ENCODE measurements at places on chromosomes 3 and 15.
A peak's percentile ranks its signal among the peaks of the same experiment; 100 is the strongest.

- peak; percentile 26 for DNase-seq
Observed at GRCh38 chr3:64340641-64341101, 115.4 kb upstream of the PRICKLE2 start.

DNA sequence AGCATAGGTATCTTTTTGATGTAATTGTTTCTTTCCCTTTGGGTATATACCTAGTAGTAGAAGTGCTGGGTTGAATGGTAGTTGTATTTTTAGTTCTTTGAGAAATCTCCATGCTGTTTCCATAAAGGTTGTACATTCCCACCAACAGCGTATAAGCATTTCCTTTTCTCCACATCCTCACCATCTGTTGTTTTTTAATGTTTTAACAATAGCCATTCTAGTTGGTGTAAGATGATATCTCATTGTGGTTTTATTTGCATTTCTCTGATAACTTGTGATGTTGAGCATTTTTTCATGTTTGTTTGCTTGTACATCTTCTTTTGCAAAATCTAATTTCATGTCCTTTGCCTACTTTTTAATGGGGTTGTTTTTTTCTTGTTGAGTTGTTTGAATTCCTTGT is 80.0 kb upstream of the TMC3 start:
- no peak for DNase-seq

DNA sequence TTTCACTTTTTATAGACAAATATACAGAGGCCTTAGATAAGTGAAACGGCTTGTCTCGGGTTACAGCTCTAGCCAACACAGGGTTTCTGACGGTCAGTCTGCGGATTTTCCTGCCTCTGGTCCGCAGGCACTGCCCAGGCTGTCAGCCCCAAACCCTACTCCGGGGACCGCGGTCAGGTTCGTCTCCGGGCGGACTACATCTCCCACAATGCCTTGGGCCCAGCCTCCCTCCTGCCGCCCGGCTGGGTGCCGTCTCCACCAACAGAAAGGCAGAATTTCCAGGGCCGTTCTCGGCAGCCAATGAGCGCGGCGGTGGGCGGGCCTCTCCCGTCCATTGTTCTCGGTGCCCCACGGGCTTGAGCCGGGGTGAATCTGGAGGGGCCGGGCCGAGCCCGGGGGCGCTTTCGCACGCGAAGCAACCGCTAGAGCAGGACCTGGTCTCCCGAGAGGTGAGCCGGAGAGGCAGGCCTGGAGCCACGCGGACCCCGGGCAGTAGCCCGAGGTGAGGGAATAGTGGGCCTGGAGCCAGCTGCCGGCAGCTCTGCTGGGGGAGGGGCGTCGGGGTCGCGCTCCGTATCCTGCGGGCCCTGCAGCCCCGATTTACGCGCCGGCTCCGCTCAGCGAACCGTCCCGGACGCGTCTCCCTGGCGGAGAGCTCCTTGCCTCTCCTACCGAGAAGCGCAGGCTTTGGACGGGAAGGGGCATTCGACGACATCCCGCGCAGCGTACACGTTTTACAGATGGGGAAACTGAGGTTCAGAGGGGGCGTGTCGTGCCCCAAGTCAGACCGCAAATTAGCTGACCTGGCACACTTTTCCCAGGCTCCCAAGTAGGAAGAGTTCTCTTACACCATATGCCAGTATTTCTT is at the start of gene ZSCAN2:
Gene ZSCAN2 (plus strand): TSS at position 323 of the 868 bp plus-strand sequence. CDS start 2,919 bp downstream, outside the sequence.
- DNase-seq: peak; percentile 91

DNA sequence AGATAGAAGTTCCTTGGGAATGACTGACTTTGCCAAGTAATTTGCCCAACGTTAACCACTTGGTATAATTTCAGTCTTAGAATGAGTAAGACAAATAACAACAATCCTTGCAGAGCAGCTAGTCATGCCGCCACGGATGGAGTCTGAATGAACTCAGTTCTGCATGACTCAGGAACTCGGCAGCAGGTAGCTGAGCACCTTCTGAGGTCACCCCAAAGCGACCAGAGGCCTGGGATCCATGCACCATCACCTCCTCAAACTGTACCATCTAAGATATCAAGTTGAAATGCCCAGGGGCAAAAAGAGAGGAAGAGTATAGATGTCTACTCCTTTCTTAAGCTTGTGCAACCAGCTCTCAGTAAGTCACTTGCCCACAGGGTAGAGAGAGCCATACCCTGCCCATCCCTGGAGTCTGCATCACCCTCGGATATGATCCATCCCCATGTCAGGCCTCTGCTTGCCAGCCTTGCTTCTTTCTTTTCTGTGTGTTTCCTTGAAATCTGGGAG is 8.5 kb upstream of the CDCP1 start:
- DNase-seq: no peak

DNA sequence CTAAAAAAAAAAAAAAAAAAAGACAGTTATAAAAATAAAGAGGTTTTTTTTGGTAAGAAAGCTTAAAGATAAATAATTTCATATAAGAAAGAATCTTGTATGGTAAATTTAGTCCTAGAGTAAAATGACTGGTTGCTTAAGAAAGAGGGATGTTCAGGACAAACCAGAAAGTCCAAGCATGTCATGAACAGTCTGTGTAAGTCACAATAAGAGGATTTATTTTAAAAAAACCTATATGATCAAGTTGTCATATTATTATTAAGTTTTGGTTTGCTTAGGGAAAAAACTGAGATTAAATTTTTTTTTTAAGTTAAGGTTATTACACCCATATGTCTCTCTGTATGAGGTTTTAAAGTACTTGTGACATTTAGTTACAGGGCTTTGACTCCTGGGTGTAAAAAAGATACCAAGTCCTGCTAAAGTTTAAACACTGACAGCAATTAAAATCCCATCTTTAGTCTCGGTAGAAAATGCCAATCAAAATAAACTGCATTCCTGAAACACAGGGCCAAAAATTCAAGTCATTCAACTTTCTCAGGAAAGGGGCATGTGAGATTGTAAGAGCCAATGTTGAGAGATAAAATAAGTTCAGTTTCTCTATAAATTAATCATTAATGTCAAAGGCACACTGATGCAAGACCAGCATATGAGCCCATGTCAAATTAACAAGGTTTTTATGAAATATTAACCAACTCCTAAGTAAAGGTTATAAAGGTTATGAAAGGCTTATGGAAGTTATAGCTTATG is 8.5 kb upstream of the BDH1 start:
- DNase-seq: peak; percentile 11

GRCh38 chr15:57552678-57553334 is 38.9 kb upstream of the MYZAP start:
- no peak for DNase-seq

DNA sequence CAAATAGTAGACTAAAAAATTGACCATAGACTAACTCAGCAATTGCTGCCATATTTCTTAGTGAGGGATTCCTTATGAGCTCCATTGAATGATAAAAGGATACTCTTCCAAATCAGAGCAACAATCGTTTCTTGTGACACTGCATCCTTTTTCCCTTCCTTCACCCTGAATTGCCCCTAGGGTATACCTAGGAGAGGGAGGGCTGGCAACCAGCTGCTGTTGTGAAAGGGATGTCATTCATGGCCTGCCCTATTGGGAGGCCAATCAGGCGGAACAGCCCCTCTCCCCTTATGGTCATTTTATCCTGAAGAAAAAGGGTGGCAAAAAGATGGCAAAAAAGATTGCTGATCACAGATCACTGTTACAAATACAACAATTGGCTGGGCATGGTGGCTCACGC is 26.3 kb downstream of the B3GNT5 start:
- no peak for DNase-seq

- DNase-seq: no peak
Observed at GRCh38 chr3:31943041-31943440, 38.0 kb downstream of the OSBPL10 start.

DNA sequence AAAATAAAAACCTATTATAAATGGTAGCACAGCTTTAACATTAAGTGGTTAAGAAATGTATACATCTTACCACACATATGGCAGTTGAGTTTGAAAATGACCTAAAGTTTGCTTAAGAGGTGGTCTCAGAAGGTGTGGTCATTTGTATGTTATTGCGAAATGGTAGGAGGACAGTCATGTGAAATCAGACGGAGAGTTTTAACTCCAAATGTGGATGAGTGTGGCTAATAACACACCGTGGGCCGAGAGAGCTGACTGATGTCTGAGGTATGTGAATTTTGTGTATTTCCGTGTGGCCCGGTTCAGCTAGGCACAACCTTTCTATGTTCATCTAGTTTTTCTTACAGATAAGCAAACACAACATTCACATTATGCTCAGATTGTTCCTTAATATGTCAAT is 71.9 kb downstream of the ARNT2 start:
- no peak for DNase-seq

- no peak for DNase-seq
Observed at GRCh38 chr3:10339376-10339955, 18.6 kb upstream of the SEC13 start.

- DNase-seq: no peak
Observed at GRCh38 chr3:5874931-5875341, 687.4 kb downstream of the EDEM1 start.

DNA sequence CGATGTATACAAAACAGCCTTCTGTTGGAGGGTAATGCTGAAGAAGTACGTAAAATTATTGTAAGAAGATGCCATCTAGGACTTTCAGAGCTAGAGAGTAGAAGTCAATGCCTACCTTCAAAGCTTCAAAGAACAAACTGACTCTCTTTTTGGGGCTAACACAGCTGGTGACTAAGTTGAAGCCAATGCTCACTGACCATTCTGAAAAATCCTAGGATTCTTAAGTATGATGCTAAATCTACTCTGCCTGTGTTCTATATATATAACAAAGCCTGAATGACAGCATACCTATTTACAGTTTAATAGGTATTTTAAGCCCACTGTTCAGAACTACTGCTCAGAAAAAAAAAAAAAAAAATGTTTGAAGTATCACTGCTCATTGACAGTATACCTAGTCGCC is 18.9 kb downstream of the ADPGK start:
- DNase-seq: no peak
